ENCODE measurements at places on chromosomes 3 and 15.

DNA sequence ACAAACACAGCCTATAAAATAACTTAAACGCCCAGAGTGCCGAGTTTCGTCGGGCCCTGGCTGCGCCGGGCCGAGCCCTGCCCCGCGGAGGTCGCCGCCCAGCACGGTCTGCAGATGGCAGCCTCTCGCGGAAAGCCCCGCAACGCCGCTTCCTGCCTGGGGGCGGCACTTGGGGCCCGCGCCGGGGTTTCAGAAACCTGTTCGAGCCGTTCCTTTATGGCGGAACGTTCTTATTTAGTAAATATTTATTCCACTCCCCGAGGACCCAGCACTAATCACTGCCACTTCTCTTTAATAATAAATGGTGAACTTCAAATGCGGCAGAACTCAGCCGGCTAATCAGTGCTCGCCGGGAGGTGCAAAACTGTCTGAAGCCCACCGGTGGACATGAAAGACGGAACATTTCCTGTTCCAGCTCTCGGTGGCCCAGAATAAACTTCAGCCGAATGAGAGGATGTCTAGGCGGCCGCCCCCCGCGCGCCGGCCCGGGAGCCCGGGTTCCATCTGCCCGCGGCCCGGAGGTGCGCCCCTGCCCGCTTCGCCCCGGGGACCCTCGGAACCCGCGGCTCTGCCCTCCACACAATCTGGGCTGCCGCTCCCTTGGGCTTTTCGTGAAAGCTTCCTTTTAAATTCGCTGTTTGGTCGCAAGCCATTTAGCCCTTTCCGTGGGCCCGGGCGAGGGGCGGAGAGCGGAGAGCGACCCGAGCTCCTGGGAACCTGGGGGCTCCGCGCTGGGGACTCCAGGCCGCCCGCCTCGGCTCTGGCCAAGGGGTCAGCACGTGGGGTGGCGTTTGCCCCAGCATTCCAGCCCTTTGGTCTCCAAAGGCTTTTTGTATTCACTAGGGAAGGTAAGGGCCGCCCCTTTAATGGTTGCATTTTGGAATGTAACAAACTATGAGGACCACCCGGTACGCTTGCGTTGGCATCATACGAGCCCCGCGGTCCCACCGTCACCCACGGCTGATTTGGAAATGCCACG lies 110.8 kb upstream of the ATP11B start:
- no peak for DNase-seq

GRCh38 chr3:2656806-2657777 lies 453.1 kb downstream of the IL5RA start:
- DNase-seq: no peak

- no peak for DNase-seq
Measured at GRCh38 chr3:71838406-71838805, 53.5 kb upstream of the PROK2 start.

- DNase-seq: no peak
Measured at GRCh38 chr15:99167201-99167600, 62.3 kb downstream of the SYNM start.

DNA sequence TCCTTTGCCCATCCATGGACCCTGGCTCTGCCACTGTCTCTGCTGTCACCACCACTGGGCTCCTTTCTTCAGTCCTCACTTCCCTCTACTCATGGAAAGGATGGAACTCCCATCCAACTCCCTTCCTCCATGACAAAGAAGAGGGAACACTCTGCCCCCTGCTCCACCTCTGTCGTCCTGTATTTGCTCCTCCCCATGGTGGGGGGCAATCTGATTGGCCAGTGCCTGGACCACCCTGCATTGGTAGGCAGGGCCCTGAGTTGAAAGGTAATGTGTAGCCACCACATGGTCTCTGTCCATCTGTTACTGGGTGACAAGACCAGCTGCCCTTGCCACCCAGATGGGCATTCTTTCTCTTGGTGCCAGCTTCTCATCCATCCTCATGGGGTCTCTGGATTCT lies 20.7 kb upstream of the HEG1 start:
- DNase-seq: no peak

DNA sequence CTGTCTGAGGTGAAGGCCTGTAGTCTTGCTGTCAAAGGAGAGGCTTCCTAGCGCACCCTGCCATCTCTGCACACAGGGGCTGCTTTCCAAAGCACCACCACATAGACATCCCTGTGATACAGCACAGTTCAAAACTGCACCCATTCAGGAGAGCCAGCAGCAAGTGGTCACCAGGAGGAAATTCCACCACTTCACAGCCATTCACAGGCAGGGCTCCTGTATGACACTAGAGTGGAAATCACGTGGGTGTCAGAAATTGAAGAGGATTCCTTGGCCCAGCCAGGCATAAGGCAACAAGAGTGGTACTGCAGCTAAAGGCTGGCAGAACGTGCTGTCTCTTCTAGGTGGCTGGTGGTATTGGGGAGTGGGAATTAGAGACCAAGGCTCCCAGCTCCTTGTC lies 102.8 kb downstream of the RFTN1 start:
- no peak for DNase-seq

GRCh38 chr3:87044846-87045245 lies 53.9 kb upstream of the VGLL3 start:
- DNase-seq: no peak

DNA sequence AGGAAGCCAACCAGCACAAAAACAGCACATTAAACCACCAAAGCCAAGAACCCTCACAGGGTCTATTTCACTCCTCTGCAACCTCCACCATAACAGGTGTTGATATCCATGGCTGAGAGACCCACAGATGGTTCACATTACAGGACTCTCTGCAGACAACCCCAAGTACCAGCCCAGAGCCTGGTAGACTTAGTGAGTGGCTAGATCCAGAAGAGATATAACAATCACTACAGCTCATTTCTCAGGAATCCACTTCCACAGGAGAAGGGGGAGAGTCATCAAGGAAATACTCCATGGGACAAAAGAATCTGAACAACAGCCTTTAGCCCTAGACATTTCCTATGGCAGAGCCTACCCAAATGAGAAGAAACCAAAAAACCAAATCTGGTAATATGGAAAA lies 168.1 kb upstream of the CD96 start:
- no peak for DNase-seq

GRCh38 chr15:62752657-62753517 lies 289.7 kb upstream of the TPM1 start:
- no peak for DNase-seq

- no peak for DNase-seq
Measured at GRCh38 chr3:33940736-33941135, 142.3 kb downstream of the PDCD6IP start.

DNA sequence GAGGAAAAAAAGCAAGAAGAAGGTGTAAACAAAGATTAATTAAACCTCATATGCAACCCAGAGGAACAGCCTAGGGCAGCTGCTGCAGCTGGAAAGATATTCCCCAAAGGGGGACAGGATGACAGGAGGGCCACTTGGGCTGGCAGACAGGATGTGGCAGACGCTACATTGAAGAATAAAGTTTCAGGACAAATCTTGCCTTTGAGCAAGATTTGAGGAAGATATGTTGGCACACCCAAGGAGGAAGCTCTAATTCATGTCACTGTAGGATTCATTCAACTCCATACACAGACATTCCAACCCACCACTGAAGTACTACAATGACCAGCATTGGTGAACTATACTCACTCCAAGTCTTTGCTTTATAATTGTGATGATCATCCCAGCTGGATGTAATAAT lies 504.0 kb downstream of the SHQ1 start:
- no peak for DNase-seq

DNA sequence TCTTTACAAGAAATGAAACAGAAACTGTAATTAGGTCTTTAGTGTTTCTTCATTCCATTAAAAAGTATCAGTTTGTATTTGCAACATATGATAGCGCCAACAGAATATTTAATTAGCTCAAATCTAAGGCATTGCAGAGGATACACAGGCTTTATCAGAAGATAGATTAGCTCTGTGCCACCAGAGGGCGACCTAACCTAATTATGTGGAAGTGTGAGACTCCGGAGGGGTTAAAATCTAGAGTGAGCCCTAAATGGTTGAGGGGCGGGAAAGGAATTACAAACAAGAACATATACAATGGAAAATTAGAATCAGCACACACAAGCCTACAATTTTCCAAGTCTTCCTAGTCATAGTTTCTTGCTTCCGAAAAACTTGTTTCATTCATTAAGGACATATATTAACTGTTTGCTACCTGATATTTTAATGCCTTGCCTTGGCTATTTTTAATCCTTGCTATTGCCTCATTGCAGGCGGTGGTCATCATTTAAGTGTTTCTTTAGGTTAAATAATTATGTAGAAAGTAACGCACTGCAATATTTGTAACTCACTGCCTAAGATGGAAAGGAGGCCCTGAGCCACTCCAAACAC lies 18.0 kb upstream of the RYR3 start:
- peak; percentile 1 for DNase-seq

GRCh38 chr3:46082021-46082420 lies 54.7 kb upstream of the XCR1 start:
- DNase-seq: no peak

DNA sequence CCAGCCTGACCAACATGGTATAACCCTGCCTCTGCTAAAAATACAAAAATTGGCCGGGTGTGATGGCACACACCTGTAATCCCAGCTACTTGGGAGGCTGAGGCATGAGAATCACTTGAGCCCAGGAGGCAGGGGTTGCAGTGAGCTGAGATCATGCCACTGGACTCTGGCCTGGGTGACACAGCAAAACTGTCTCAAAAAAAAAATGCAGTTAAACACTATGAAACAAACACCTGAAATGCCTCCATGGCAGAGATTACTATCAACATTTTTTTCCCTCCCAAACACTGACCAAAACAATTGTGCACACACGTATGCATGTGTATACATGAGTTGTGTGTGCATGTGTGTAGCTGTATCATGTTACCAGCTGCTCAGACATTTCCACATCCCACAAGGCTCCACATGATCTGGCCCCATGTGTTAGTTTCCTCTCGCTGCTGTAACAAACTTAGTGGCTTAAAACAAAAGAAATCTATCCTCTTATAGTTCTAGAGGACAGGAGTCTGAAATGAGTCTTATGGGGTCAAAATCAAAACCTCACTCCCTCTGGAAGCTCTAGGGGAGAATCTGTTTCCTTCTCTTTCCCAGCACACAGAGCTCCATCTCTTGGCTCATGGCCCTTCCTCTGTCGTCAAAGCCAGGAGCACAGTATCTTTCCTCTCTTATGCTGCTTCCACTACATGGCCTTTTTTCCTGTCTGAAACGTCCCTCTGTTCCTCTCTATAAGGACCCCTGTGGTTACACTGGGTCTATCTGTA lies 34.5 kb downstream of the SLC41A3 start:
- DNase-seq: no peak

- DNase-seq: no peak
Measured at GRCh38 chr3:69297501-69297900, 88.4 kb downstream of the FRMD4B start.

DNA sequence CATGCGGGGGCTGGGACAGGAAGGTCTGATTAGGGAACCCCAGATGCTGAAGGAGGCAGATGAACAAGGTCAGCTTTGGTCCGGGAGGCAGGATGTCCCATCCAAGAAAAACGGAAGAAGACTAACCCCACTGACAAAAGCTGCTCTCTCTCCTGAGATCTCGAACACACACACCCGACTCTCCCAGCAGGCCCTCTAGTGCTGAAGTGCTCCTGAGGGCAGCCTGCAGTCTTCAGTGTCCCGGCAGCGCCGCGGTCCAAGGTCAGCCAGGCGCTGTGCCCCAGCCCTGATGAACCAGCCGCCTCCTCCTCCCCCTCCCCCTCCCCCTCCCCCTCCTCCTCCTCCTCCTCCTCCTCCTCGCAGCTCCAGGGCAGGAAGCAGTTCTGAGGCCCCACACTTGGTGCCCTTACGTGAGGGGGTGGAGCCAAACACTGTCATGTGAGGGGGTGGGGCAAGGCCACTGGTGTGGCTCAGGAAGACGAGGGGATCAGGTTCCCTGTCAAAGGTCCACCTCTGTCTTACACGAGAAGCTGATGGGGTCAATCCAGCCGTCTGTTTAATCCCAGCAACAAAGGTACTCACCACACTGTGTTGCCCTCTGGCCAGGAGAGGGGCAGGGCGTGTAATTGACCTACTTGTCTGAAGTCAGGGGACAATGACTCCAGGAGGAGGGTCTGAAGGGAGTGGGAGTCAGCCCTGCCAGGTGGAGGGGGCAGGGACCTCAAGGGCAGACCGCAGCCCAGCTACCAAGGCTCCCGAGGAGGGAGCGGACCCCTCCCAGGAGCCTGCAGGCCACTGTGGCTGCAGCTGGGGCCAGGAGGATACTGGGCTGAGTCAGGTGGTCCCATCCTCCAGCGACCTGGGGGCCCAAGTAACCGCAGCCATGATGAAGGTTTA lies 34.3 kb downstream of the PRR23E start:
- no peak for DNase-seq

- DNase-seq: no peak
Measured at GRCh38 chr3:154217671-154218070, 96.5 kb downstream of the ARHGEF26 start.

GRCh38 chr15:92909136-92909781 lies 9.1 kb downstream of the CHD2 start:
- no peak for DNase-seq

- DNase-seq: no peak
Measured at GRCh38 chr3:16168211-16168610, 6.3 kb upstream of the GALNT15 start.

- no peak for DNase-seq
Measured at GRCh38 chr3:59137415-59137814, 87.6 kb upstream of the CFAP20DC start.

GRCh38 chr3:20130106-20130505 lies 55.9 kb downstream of the SGO1 start:
- no peak for DNase-seq

GRCh38 chr3:1955750-1956149 lies 142.9 kb upstream of the CNTN4 start:
- DNase-seq: no peak

DNA sequence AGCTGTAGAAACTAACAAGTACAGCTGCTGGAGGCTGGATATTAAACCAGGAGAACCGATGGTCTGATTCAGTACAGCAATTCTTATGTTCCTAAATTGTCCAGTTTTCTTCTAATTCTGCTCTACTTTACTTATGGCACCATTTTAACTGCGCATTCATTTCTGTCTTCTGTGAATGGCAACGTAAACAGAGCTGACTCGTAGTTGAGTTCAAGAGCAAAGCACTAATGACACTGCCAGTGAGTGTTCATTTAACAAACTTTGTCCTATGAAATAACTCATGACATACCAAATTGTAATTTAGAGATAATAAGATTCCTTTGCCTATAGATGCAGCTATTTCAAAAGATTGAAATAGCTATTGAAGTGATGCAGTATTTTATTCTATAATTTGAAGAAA lies 48.7 kb downstream of the BCHE start:
- no peak for DNase-seq

GRCh38 chr15:80272987-80273386 lies 21.0 kb upstream of the CTXND1 start:
- no peak for DNase-seq

DNA sequence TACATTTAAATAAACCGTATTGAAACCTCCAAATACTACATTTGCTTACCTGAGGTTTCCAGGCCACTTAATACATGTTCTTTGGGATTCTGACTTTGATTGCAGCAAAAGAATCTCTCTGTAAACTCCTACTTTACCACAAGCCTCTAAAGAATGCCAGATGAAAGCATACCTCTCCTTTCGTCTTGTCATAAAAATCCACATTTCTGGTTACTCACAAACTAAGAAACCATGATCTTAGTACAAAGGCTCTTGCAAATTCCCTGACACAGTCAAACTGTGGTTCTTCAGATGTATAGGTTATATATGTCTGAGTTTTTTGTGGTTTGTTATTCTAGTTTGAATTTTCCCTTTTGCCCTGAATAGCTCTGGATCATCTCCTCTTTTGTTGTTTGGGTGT lies 188.4 kb downstream of the RAP2B start:
- DNase-seq: no peak
